ENCODE measurements at places on chromosomes 4 and X.

GRCh38 chr4:5217421-5217820, 166.1 kb downstream of the STK32B start:
- no peak for DNase-seq

GRCh38 chr4:67014592-67014991, 530.7 kb downstream of the CENPC start:
- no peak for DNase-seq

DNA sequence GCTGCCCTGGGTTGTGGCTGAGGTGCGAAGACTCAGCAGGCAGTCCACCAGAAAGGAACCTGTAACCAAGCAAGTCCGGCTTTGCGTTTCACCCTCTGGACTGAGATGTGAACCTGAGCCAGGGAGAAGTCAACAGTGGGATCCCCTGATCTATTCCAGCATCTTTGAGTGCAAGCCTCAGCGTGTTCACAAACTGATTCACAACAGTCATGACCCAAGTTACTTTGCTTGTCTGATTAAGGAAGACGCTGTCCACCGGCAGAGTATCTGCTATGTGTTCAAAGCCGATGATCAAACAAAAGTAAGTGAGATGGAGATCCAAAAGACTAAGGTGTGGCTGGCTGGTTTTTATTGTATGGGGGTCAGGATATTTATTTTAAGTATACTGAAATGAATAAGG, 11.3 kb downstream of the TBC1D1 start:
- no peak for DNase-seq

GRCh38 chr4:8830611-8831200, 40.9 kb downstream of the HMX1 start:
- no peak for DNase-seq

- peak; percentile 92 for DNase-seq
These were observed 34.1 kb upstream of the GAB1 start for GRCh38 chr4:143302536-143302935.

- no peak for DNase-seq
These were observed 46.9 kb upstream of the HSD17B10 start for GRCh38 chrX:53481093-53481492.

GRCh38 chr4:87949961-87950360, 25.6 kb upstream of the SPP1 start:
- peak; percentile 31 for DNase-seq

DNA sequence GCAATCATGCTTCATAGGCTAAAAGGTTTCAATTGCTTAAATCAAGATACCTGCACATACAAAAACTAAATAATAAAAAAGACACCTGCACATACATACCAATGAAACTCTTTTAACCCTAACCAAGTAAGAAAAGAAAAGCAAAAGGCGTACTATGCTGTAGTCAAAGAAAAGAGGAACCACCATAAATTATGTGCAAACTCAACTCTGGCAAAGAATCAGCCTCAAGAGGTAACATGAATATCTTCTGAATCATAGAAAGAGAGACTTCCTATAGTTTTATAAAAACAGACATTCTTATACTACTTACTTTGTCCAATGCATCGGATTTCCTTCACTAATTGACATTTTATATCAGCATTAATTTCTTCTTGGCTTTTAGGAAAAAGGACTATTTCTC, 29.3 kb downstream of the MMGT1 start:
- DNase-seq: no peak

DNA sequence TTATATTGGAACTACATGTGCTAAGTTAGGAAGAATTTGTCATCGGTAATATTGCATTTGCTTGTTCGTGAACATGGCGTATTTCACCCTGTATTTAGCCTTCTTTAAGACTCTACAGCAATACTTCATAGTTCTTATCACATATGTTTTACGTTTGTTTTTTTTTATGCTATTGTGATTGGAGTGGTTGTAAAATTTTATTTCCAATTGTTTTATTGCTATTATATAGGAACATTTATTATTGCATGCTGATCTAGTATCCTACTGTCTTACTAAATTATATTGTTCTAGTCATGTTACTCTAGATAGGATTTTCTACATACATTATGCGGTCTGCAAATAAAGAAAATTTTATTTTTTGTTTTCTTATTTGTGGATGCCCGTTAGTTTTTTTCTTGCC, 107.4 kb downstream of the KDM6A start:
- no peak for DNase-seq

- DNase-seq: peak; percentile 72
These were observed 177.4 kb downstream of the SH3KBP1 start for GRCh38 chrX:19709812-19710518.

DNA sequence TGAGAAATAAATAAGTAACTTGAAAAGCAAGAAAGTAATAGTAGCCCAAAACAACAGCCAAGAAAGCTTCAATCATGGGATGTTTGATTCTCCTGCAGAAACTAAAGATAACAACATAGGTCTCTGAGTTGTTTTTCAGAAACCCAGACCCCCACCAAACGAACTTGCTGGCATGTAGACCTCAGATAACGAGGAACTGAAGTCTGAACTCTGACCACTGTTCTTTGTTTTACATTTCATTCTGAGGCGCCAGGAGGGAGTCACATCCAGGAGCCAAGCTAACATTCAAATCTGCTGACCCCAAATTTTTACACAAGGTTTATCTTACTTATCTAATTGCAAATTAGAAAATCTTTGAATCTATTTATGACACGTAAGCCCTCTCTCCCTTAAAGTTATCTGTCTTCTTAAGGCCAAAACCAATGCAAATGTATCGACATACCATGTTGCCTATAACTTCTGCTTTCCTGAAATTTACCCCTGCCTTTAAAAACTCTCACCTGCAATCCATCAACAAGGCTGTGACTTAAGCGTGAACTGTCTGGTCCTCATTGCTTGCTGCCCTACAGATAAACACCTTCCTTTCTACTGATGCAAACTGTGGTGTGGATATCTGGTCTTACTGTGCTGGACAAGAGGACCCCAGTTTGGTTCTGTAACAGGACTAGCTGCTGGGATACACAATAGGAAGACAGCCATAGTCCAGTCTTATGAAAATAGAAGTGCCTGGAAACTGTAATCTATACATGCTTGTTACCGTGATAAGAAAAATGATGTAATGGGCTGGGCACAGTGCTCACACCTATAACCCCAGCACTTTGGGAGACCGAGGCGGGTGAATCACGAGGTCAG, 37.5 kb upstream of the NEIL3 start:
- DNase-seq: no peak
